ENCODE measurements at places on chromosomes 5 and 9. TPM values are rescaled to one million over a fixed set of nuclear protein-coding genes. Genes with fewer than 3 reads are reported as not detected.

GRCh38 chr5:141560151-141560550 lies 58.6 kb downstream of the DIAPH1 start:
- H3K4me1 ChIP-seq, result peaks cover 8% of the 10 kb centered on the region
- no peak overlapping the region for H3K4me3 ChIP-seq

DNA sequence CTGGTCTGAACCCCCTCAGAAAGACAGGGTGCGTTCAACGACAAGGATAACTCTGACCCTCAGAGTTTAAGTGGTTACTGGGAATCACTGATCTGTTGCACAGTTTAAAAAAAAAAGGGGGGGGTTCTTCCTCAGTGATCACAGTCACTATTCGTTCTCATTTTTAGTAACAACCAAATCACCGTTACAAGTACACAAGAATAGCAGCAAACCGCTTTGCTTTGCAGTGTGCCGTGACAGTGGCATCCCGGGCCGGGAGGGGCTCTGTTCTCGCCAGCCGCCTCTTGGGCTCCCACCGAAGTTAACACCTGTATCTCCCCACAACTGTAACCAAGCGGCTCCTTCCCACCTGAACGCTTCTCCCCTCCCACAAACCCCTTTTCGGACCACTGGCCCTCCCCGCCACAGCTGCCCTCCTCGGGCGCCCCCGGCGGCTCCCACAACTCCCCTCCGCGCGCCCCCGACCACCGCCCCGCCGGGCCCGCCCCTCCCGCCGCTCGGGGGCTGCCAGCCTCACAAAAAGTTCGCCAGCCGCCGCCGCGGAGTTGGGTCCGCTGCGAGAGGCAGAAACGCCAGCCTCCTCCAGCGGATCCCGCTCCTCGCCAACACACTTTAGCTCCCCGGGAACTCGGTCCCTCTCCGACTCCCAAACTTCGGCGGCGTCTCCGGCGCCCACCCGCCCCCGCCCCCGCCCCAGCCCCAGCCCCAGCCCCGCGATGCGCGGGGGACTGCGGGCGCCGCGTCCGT lies 1.2 kb downstream of the SSBP2 start:
- H3K36me3 ChIP-seq, result no peaks in the 10 kb centered on the region
- peak; percentile 73 for DNase-seq
- peak overlapping the region; percentile 100 for H3K4me3 ChIP-seq
- peaks cover 28% of the 10 kb centered on the region for H3K4me1 ChIP-seq
- peak overlapping the region; percentile 98 for H3K27ac ChIP-seq

- no peak overlapping the region for H3K4me3 ChIP-seq
- no peak for DNase-seq
- no peaks in the 10 kb centered on the region for H3K4me1 ChIP-seq
- no peaks in the 10 kb centered on the region for H3K36me3 ChIP-seq
- H3K27me3 ChIP-seq, result peaks cover 8% of the 10 kb centered on the region
Measured at GRCh38 chr9:18795947-18796671, 236.9 kb downstream of the SAXO1 start.

CD72 gene
- polyA plus RNA-seq, result 304 TPM

PDLIM4 gene
- not detected for polyA plus RNA-seq

DNA sequence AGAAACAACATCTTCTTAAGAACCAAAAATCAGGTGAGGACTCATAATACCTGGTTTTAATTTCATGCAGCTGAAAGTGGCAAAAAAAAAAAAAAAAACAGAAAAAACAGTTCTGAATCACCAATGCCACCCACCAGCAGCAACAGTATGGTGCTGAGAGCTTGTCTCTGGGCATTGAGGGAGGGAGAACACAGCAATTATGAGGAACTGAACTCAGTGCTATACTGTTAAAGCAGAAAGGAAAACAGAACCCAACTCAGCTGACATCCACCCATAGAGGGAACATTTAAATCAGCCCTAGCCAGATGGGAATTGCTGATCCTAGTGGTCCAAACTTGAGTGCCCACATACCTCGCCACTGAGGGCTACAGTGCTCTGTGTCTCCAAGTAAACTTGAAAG lies 657.9 kb downstream of the ACTL7B start:
- no peaks in the 10 kb centered on the region for H3K4me1 ChIP-seq
- H3K27ac ChIP-seq, result no peak overlapping the region
- H3K27me3 ChIP-seq, result peaks cover 26% of the 10 kb centered on the region
- no peak overlapping the region for H3K4me3 ChIP-seq

DNA sequence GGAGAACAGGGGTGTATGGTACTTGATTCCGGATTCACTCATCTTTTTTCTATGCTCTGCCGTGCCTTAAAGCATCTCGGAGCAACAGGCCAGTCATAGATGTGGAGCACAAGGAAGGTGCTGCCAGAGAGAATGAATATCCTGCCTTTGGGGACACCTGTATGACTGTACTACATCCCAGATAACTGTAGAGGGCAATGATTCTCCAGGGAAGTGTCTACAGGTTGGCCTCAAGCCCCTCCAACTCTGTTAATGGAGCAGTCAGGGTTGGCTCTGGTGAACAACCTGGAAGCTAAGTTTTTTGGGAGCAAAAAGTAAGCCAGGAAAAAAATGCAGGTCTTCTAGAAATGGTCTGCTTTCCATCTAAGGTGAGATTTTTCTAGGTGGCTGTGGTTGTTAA lies 71.0 kb downstream of the NREP start:
- DNase-seq, result no peak
- no peaks in the 10 kb centered on the region for H3K36me3 ChIP-seq
- H3K4me3 ChIP-seq, result no peak overlapping the region
- no peak overlapping the region for H3K27ac ChIP-seq
- no peaks in the 10 kb centered on the region for H3K4me1 ChIP-seq
- no peaks in the 10 kb centered on the region for H3K27me3 ChIP-seq

COL23A1 gene
- polyA plus RNA-seq, result not detected

GRCh38 chr5:99104538-99105132 lies 175.8 kb upstream of the CHD1 start:
- H3K36me3 ChIP-seq, result no peaks in the 10 kb centered on the region
- DNase-seq, result no peak
- H3K27ac ChIP-seq, result no peak overlapping the region
- no peak overlapping the region for H3K4me3 ChIP-seq

APBA1 gene
- not detected for polyA plus RNA-seq

GRCh38 chr9:131926360-131926922 lies 153.2 kb downstream of the MED27 start:
- H3K4me1 ChIP-seq, result peaks cover 5% of the 10 kb centered on the region
- no peak for DNase-seq
- H3K27me3 ChIP-seq, result no peaks in the 10 kb centered on the region
- H3K27ac ChIP-seq, result no peak overlapping the region
- H3K36me3 ChIP-seq, result peaks cover 12% of the 10 kb centered on the region

- H3K36me3 ChIP-seq, result peaks cover 5% of the 10 kb centered on the region
- no peak for DNase-seq
- H3K4me1 ChIP-seq, result peaks cover 1% of the 10 kb centered on the region
Measured at GRCh38 chr5:62473209-62473608, 60.6 kb downstream of the IPO11 start.

ZFP2 gene
- 0.71 TPM for polyA plus RNA-seq

C5orf58 gene
- not detected for polyA plus RNA-seq

- DNase-seq, result no peak
- H3K36me3 ChIP-seq, result no peaks in the 10 kb centered on the region
Measured at GRCh38 chr9:88696501-88696900, 161.5 kb downstream of the NXNL2 start.

DNA sequence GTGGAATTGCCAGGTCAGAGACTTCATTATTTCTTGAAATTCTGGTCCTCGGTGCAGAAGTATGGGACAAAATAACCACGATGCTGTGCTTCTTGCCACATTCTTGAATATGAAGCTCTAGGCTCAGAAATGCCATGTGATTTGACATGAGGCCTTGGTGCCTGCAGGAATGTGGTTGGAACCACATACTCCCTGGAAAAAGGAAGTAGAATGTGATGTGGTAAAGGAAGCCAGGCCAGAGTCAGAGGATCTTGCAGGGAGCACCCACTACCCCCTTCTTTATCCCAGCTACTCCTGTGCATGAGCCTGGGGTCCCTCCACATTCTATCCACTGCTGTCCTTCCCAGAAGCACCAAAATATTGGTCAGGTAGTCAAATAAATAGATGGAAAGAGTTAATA lies 80.9 kb downstream of the FOXD1 start:
- DNase-seq, result no peak
- H3K27me3 ChIP-seq, result peaks cover 36% of the 10 kb centered on the region
- no peak overlapping the region for H3K4me3 ChIP-seq
- H3K27ac ChIP-seq, result no peak overlapping the region
- peaks cover under 1% of the 10 kb centered on the region for H3K36me3 ChIP-seq
- no peaks in the 10 kb centered on the region for H3K4me1 ChIP-seq

- no peaks in the 10 kb centered on the region for H3K27me3 ChIP-seq
- no peaks in the 10 kb centered on the region for H3K4me1 ChIP-seq
- no peak overlapping the region for H3K27ac ChIP-seq
Measured at GRCh38 chr9:120852240-120853010, 9.7 kb upstream of the PSMD5 start.

DNA sequence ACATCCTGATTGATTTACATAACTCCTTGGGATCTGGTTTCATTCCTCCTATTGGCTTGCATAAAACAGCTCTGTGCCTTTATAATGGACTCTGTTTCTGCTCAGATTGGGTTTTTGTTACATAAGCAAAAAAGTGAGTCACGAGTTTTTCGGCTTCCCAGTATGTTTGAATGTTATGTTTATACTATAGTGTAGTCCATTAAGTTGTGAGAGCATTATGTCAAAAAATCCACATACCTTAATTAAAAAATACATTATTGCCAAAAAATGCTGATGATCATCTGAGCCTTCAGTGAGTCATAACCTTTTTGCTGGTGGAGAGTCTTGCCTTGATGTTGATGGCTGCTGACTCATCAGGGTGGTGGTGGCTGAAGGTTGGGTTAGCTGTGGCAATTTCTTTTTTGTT lies 144.6 kb downstream of the CCDC171 start:
- no peaks in the 10 kb centered on the region for H3K27me3 ChIP-seq
- H3K4me1 ChIP-seq, result no peaks in the 10 kb centered on the region
- no peak for DNase-seq
- no peak overlapping the region for H3K27ac ChIP-seq
- H3K36me3 ChIP-seq, result peaks cover 3% of the 10 kb centered on the region
- H3K4me3 ChIP-seq, result no peak overlapping the region

DNA sequence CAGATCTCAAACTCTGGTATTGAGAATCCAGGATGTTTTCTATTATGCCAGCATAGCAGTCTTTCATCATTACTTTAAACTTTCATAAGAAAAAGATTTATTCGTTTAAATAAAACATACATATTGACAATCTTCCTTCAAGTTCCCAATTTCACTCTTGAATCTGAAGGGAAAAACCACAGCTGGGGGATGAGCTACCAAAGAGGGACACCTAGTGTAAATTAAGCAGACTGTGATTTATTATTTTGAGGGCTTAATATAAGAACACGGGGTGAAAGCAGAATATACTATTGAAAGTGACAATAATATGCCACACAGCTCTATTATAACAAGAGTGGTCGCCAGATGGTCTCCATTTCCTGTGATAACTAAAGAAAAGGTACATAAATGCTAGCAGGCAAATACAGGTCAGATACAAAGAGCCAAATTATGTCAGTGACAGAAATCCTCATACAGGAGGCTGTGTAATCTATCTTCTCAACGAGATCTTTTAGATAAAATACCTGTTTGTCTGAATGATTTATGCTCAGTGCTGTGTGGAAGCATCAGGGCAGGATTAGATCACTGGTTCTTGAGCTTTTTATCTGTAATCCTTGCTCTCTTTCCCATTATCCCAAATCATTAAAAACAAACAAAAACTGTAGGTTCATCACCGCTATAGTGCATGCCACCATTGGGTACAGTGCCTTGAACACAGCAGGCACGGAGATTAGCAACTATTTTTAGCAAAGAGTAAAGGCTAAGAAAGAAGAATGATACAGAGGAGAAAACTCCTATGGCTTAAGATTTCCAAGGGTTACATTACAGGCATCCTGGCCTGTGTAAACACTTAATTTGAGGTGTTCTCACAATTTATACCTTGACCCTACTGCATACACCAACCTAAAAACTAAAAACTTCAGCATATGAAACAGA lies 116.6 kb downstream of the DROSHA start:
- no peaks in the 10 kb centered on the region for H3K27me3 ChIP-seq
- H3K4me3 ChIP-seq, result no peak overlapping the region
- peaks cover 3% of the 10 kb centered on the region for H3K4me1 ChIP-seq
- no peak for DNase-seq
- H3K36me3 ChIP-seq, result peaks cover 19% of the 10 kb centered on the region

SHISAL2B gene
- polyA plus RNA-seq, result not detected

DNA sequence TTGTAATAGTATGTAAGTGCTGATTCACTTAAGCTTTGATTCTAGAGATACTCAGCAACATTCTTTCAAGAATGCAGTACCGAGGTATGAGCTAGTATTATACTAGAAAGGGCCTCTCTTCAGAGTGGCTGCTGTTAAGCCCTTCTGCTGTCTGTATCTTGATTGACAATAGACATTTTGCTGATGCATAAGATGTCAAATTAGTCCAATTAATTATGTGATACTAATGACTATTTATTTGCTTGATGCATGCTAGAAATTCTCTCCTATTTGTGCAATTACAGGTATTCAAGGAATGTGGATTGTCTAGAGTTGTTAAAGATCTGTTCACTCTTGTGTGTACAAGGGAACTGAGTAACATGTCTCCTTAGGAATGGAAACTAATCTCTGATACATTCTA lies 92.3 kb upstream of the PTGER4 start:
- DNase-seq, result no peak
- H3K27me3 ChIP-seq, result no peaks in the 10 kb centered on the region
- H3K36me3 ChIP-seq, result no peaks in the 10 kb centered on the region
- H3K4me3 ChIP-seq, result no peak overlapping the region
- no peak overlapping the region for H3K27ac ChIP-seq

GRCh38 chr9:87890837-87891236 lies 8.2 kb downstream of the SPATA31E1 start:
- no peaks in the 10 kb centered on the region for H3K4me1 ChIP-seq
- peaks cover 17% of the 10 kb centered on the region for H3K27me3 ChIP-seq
- DNase-seq, result no peak

TAS2R1 gene
- not detected for polyA plus RNA-seq

GRCh38 chr5:153542536-153542935 lies 52.1 kb downstream of the GRIA1 start:
- H3K36me3 ChIP-seq, result no peaks in the 10 kb centered on the region
- no peaks in the 10 kb centered on the region for H3K4me1 ChIP-seq
- H3K27me3 ChIP-seq, result no peaks in the 10 kb centered on the region
- no peak overlapping the region for H3K27ac ChIP-seq
- no peak overlapping the region for H3K4me3 ChIP-seq

GRCh38 chr5:105414067-105414466 lies 1851.5 kb upstream of the NUDT12 start:
- H3K27me3 ChIP-seq, result no peaks in the 10 kb centered on the region
- no peaks in the 10 kb centered on the region for H3K36me3 ChIP-seq
- H3K4me3 ChIP-seq, result no peak overlapping the region
- DNase-seq, result no peak
- H3K4me1 ChIP-seq, result no peaks in the 10 kb centered on the region

DNA sequence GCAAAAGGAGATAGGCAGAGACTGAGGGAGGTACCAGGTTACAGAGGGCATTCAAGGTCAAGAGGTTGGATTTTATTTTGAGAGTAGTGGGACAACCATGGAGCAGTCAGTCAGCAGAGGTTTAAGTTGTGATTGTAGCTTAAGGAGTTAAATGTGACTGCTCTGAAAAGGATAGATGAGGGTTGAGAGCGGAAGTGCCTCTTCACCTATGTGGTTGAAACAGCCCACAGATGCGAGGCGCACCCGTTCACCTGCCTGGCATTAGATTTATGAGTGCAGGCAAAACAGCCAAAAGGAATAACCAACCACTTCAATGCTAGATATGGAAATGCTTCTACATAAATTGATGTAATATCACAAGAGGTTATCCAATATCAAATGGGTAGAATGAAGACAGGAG lies 8.4 kb downstream of the ZNF474 start:
- no peak overlapping the region for H3K4me3 ChIP-seq
- H3K27me3 ChIP-seq, result no peaks in the 10 kb centered on the region
- H3K27ac ChIP-seq, result no peak overlapping the region
- H3K36me3 ChIP-seq, result no peaks in the 10 kb centered on the region

All from naive B cell (primary cell).